ENCODE measurements at places on chromosomes 1 and 21.

DNA sequence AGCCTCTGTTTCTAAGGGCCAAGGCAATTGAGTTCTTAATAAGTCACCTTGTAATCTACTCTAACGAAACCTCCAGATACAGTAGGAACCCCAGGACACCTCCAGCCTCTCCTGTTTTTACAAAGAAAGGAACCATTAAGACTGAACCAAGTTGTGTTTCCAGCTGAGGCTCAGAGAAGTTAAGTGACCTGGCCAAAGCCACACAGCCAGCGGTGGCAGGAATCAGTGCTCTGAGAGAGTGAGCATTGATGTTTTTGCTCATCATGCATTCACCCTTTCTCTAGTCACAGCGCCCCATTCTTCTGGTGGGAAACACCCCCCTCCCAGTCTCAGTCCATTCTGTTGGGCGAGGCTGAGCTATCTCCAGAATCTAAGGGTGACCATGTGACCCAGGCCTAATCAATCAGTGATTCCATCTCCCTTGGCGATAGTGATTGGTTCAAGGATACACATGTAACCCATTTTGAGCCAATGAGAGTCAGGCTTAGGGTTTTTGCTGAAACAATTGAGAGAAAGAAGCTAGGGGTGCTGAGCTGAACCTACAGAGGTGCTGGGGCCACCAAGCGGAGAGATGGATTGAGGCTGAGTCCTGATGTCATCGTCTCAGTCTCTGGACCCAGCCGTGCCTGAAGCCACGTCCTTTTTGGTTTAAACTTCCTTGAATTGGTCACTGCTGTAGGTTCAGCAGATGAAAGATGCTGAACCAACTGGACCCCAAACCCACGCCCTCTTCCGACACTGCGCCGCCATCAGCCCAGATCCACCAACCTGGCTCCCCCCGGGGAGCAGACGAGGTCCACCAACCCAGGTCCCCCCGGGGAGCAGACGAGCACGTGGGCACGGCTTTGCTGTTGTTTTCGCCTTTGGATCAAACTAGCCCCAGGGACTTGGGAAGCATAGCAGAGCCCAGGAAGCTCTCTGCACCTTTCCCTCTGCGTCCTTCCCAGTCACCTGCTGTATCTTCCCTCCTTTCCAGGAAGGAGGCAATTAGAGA, 28.0 kb upstream of the RERE start:
- no peak for DNase-seq

DNA sequence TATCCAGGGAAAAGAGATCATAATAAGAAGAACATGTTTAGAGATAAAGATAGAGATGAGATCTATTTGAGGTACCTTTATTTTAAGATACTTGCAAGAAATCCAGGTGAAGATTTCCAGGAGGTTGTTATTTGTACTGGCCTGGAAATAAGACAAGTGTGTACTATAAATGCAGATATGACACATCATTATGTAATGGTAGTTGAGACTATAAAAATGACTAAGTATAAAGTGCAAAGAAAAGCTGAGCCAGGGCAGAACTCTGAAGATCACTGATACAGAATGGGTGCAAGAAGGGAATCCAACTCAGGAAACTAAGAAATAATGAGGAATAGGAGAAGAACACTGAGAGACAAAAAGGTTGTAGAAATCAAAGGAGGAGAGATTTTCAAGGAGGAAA, 378.2 kb upstream of the PBX1 start:
- no peak for DNase-seq

GRCh38 chr1:247415423-247416361, at the start of gene NLRP3:
NLRP3 (plus strand) TSS chr1:247416173; CDS start chr1:247418801, 2,628 bp downstream.
- peak; percentile 25 for DNase-seq

DNA sequence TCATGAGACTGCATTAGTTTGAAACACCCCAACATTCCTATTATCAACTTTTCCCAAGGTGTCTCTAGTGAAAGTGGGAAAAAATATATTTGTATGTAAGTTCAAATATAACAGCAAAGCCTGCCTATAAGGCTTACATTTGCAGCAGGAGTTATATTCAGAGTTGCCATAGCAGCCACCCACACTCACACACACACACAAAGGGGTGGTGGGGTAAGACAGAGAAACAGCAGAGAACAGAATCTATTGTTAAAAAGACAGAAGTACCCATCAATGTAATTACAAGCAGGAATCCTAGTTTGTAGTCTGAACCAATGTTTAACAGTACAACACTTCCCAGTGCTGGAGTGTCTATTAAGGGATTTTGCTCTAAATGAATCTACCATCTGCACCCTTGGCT, 55.0 kb downstream of the PLPPR5 start:
- no peak for DNase-seq

DNA sequence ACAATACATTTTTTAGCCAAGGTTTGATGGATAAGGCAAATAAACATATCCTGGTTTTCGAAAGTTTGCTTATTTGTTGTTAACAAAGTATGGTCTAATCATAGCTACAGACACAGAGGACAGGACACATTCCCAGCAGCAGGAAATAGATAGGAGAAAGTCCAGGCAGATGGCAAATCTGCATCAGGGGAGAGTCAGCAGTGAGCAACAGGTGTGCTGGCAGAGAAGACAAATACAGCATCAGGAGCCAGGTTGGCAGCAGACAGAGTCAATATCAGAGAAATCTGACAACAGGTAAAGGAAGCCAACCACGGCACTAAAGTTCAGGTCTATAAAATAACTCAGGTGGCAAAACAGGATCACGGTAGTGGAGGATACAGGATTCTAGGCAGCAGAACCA, 210.7 kb upstream of the PTBP2 start:
- no peak for DNase-seq

DNA sequence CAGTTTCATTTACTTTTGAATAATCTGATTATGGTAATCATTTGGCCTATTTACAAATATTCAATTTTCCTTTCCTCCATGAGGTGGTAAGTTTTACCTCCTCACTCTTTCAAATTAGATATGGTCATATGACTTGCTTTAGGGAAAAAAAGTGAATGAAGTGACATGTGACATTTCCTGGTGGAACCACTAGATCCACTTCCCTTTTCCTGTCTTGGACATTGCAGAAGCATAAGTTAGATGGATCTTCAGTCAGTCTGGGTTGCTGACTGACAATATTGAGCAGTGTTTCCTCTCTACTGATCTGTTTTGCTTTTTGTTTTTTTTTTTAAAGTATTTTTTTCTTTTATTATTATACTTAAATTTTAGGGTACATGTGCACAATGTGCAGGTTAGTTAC, 481.1 kb upstream of the PTBP2 start:
- DNase-seq = no peak

DNA sequence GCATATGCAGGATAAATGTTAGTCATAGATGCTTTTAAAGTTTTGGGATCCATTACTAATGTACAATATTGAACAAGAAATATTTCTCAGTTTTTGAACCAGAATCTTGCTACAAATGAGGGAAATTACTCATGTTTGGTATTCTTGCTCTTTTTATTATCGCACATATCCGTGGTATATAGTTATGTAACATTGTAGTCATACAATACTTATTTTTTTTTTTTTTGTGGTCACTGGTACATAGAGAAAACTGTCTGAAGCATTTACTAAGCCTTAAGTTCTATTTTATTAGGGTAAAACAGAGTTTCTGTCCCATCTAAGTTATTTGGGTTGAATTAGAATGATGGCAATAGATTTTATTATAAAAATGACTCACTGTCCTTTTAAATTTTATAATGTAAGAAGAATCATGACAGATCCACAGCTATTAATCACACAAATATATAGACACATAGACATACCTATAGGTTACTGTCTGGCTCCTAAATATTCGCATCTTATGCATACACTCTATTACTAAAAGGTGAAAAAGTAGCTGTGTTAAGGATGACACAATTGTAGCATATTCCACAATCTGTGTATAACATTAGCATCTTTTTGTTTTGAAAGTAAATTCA, 18.0 kb upstream of the PRKAA2 start:
- DNase-seq = no peak

DNA sequence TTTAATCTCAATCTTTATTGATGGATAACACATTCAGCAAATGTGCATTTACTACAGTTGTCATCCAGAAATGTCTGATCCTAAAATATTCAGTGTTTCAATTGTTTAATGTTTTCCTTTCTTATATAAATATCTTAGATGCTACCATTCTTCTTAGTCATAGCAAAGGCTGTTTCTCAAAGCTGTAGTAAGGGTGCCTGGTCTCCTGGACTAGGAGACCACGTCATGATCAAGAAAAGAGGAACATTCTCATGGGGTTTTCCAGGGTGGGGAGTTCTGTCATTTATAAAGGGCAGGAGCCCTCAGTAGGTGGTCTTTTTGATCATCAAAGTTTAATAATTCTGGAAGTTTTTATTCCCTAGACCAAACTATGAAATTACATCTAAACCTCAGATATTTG, 292.8 kb downstream of the HMCN1 start:
- no peak for DNase-seq

GRCh38 chr1:9101510-9102146, 27.3 kb downstream of the GPR157 start:
- peak; percentile 20 for DNase-seq

DNA sequence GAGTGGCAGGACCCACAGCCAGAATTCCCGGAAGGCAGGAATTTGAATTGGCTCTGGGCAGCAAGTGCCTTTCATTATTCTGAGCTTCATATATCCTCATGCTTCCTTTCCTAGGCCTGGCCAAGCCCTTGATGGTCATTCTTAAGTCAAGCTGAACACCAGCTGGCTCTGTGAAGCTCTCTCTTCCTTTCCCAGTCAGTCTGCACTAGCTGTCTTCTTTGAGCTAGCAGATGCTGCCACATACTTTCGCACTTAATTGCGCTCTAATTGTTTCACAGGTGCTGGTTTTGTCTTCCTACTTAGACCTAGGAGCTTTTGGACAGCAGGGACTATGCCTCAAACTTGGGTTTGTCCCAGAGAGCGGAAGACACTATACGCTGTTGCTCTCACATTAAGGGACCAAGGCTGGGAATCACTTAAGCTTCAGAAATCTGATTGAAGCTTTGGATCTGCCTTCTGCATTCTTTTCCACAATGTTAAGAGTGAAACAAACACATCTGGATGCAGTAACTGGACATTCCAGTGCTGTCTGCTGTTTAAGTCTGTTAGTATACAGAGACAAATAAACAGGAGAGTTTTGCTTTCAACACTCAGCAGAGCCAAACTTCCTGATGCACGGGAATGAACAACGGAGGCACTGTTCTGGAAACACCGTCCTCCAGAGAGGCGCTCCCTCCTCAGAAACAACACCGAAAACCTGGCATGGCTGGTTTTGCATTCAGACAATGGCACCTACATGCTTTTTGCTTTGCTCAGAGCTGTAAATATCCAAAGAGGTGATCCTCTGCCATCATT, 2.2 kb downstream of the TLR5 start:
- no peak for DNase-seq

DNA sequence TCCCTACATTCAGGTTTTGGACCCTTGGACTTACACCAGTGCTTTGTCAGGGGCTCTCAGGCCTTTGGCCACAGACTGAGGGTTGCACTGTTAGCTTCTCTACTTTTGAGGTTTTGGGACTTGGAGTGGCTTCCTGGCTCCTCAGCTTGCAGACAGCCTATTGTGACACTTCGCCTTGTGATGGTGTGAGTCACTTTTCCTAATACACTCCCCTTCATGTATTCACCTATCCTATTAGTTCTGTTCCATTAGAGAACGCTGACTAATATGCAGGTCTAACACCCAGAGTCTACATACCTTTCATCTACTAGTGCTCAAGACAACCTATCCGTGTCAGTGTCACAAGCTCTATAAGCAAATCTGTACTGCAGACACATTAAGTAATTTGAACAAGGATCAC, 605.3 kb downstream of the KCNT2 start:
- no peak for DNase-seq

GRCh38 chr21:17753736-17754135, 65.4 kb downstream of the C21orf91 start:
- DNase-seq = no peak

GRCh38 chr1:19869929-19870328, 12.3 kb upstream of the OTUD3 start:
- no peak for DNase-seq

DNA sequence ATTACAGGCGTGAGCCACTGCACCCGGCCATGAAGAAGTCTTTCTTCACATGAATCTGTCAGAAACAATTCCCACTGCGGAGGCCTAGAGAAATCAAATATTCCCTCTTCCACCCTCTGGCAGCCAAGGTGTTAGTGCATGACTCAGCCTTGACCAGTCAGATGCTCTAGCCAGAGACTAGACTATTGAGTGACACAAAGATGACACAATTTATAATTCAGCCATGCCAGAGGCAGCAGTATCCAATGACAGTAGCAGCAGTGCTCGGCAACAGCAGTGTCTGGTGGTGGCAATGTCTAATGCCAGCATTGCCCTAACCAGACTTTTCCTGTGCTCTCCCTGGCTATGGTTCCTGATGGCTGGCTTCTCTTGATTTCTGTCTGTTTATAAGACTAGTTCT, 8.7 kb downstream of the CTXND2 start:
- no peak for DNase-seq
